Vagina (tissue), 2 donors: ENCODE measurements at places on chromosomes 3 and 15. TPM values are rescaled to one million over a fixed set of nuclear protein-coding genes. Genes with fewer than 3 reads are reported as not detected.

- H3K36me3 ChIP-seq, result no peaks in the 10 kb centered on the region
- no peak overlapping the region for H3K27ac ChIP-seq
- DNase-seq, result no peak
- no peaks in the 10 kb centered on the region for H3K4me1 ChIP-seq
Measured at GRCh38 chr3:168863561-168863960, 767.8 kb upstream of the GOLIM4 start.

GRCh38 chr15:48965972-48966371, 2.3 kb upstream of the SHC4 start:
- DNase-seq, result no peak
- no peak overlapping the region for H3K27ac ChIP-seq
- H3K4me3 ChIP-seq, result no peak overlapping the region

- no peak overlapping the region for H3K4me3 ChIP-seq
- no peak overlapping the region for H3K27ac ChIP-seq
- H3K4me1 ChIP-seq, result no peaks in the 10 kb centered on the region
- no peaks in the 10 kb centered on the region for H3K27me3 ChIP-seq
- no peak for DNase-seq
Measured at GRCh38 chr3:127535901-127536829, 54.4 kb downstream of the TPRA1 start.

ITIH4 gene
- total RNA-seq, result 5.9 TPM

ANKRD34C gene
- total RNA-seq, result 0.25 TPM

MCF2L2 gene
- 2.0 TPM for total RNA-seq
